ENCODE measurements at places on chromosomes 11 and 22.

DNA sequence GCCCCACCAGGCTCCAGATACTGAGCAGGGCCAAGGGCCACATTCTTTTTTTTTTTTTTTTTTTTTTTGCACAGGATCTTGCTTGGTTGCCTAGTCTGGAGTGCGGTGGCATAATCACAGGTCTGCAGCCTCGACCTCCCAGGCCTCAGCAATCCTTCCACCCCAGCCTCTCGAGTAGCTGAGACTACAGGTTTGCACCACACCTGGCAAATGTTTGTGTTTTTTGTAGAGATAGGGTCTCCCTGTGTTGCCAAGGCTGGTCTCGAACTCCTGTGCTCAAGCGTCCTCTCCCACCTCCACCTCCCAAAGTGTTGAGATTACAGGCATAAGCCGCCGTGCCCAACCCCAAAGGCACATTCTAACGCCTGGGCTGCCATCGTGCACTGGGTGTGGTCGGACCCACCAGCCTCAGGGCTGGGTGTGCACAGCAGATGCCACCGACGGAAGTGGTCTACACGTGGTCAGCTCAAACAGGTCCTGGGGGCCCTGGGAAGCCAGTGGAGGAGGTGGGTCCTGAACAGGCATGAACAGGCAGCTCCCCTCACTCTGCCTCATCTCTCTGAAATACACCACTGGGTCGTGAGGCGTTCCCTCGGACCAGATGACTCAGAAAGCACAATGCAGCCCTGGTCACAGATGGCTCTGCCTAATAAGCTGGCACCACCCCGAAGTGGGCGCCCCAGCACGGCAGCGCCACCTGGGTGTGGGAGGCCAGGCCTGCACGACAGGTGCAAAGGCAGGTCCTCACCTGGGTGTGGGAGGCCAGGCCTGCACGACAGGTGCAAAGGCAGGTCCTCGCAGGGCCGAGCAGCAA lies 5.1 kb upstream of the B4GALNT4 start:
- peaks cover 2% of the 10 kb centered on the region for H3K36me3 ChIP-seq
- peak; percentile 72 for DNase-seq
- H3K27ac ChIP-seq, result no peak overlapping the region
- H3K27me3 ChIP-seq, result peaks cover 23% of the 10 kb centered on the region

GRCh38 chr11:60831143-60831500 lies 10.8 kb upstream of the CCDC86 start:
- H3K27me3 ChIP-seq, result peaks cover 4% of the 10 kb centered on the region
- peak; percentile 72 for DNase-seq
- no peaks in the 10 kb centered on the region for H3K36me3 ChIP-seq
- peaks cover 4% of the 10 kb centered on the region for H3K4me1 ChIP-seq

GRCh38 chr11:35304900-35305460 lies 114.4 kb downstream of the SLC1A2 start:
- H3K36me3 ChIP-seq, result no peaks in the 10 kb centered on the region
- H3K4me1 ChIP-seq, result peaks cover 20% of the 10 kb centered on the region
- no peak for DNase-seq
- no peaks in the 10 kb centered on the region for H3K27me3 ChIP-seq
- H3K4me3 ChIP-seq, result no peak overlapping the region

DNA sequence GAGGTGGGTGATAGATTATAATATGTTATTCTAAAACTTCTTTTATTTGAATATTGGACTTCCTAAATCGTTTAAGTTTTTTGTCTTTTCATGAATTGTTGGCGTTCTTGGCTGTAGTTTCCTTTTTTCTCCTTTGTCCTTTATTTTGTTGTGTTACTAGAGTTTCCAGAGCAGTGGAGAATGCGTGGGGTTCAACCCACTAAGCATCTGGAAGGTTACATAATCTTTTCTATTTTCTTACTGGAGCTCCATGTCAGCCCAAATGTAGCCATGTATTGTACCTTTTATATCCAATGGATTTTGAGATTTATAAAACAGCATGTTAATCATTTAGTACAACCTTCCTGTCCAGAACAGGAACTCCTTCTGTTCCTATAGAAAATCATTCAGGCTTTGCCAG lies 63.2 kb downstream of the PPP6R3 start:
- H3K27ac ChIP-seq, result peak overlapping the region; percentile 39
- no peak for DNase-seq
- H3K27me3 ChIP-seq, result no peaks in the 10 kb centered on the region
- H3K4me3 ChIP-seq, result no peak overlapping the region
- H3K4me1 ChIP-seq, result peaks cover 32% of the 10 kb centered on the region

- H3K4me3 ChIP-seq, result no peak overlapping the region
- H3K4me1 ChIP-seq, result peaks cover 20% of the 10 kb centered on the region
- peaks cover 4% of the 10 kb centered on the region for H3K27me3 ChIP-seq
- H3K27ac ChIP-seq, result peak overlapping the region; percentile 36
- DNase-seq, result no peak
- H3K36me3 ChIP-seq, result no peaks in the 10 kb centered on the region
Observed at GRCh38 chr11:63564056-63564774, 1.0 kb upstream of the PLAAT2 start.

GRCh38 chr22:30628491-30628890 lies 7.1 kb upstream of the SLC35E4 start:
- H3K4me3 ChIP-seq, result no peak overlapping the region
- DNase-seq, result no peak
- H3K27me3 ChIP-seq, result peaks cover 2% of the 10 kb centered on the region
- no peaks in the 10 kb centered on the region for H3K4me1 ChIP-seq

- H3K36me3 ChIP-seq, result no peaks in the 10 kb centered on the region
- H3K27ac ChIP-seq, result no peak overlapping the region
- no peak for DNase-seq
- no peak overlapping the region for H3K4me3 ChIP-seq
- H3K4me1 ChIP-seq, result no peaks in the 10 kb centered on the region
- no peaks in the 10 kb centered on the region for H3K27me3 ChIP-seq
Observed at GRCh38 chr11:36803084-36803483, 205.0 kb upstream of the RAG2 start.

DNA sequence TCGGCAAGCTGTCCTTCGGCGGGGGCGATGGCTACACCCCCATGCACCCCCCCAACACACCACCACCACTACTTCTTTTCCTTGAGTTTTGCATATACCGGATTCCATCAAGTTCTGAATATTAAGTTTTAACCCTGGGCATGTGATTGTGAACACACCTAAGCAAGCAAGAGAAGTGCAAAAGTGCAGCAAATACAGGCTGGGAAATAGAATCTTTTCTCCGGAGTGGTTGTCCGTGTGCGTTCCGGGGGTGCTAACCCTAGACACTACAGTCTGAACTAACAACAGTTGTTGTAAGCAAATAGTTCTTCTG lies 574 bp downstream of the PRSS23 start:
- H3K4me3 ChIP-seq, result no peak overlapping the region
- no peak overlapping the region for H3K27ac ChIP-seq
- H3K36me3 ChIP-seq, result no peaks in the 10 kb centered on the region
- no peak for DNase-seq

GRCh38 chr22:34866495-34867131 lies 199.3 kb upstream of the ISX start:
- no peak overlapping the region for H3K27ac ChIP-seq
- peaks cover 9% of the 10 kb centered on the region for H3K27me3 ChIP-seq
- no peaks in the 10 kb centered on the region for H3K36me3 ChIP-seq
- H3K4me3 ChIP-seq, result no peak overlapping the region

DNA sequence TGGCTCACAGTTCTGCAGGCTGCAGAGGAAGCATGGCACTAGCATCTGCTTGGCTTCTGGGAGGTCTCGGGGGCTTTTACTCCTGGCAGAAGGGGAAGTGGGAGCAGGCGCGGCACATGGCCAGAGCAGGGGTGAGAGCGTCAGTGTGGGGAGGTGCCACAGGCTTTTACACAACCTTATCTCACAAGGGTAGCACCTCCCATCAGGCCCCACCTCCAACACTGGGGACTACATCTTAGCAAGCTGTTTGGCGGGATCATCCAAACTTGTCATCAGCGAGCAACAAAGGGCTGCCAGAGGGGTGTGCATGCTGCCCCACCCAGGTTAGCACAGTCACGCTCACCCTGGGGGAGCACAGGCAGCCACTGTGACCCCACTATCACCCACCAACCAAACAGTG lies 18.9 kb upstream of the YPEL1 start:
- H3K36me3 ChIP-seq, result peaks cover 20% of the 10 kb centered on the region
- peaks cover 19% of the 10 kb centered on the region for H3K4me1 ChIP-seq
- H3K27me3 ChIP-seq, result no peaks in the 10 kb centered on the region
- H3K27ac ChIP-seq, result no peak overlapping the region
- DNase-seq, result peak; percentile 30

DNA sequence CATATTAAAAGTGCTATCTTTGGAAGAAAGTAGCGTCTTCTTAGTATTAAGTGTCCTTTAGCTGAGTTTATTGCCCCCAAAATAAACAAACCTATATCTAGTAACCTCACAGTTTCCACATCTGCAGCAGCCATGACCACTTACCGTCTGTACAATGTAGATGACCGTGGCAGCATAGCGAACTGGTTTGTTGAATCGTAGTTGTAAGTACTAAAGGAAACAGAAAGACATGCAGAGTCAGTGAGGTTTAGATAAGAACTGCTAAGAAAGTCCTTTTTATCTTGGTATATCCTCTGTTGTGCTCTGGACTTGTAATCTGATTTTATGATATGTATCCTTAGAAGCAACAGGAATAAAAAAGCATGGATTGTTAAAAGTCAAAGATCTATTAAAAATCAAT lies 9.4 kb downstream of the SLC5A12 start:
- no peak overlapping the region for H3K27ac ChIP-seq
- no peak overlapping the region for H3K4me3 ChIP-seq
- no peak for DNase-seq
- H3K27me3 ChIP-seq, result no peaks in the 10 kb centered on the region
- no peaks in the 10 kb centered on the region for H3K4me1 ChIP-seq

DNA sequence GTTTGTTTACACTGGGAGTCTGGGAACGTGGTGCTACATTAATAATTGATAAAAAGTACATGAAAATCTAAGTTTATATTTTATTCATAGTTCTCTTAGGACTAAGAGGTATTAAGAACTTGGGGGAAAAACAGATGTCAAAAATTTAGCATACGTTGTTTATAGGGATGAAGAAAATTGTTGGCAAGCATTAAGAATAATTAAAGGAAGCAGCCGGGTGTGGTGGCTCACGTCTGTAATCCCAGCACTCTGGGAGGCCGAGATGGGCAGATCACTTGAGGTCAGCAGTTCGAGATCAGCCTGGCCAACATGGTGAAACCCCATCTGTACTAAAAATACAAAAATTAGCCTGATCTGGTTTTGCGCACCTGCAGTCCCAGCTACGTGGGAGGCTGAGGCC lies 60.7 kb upstream of the ADORA2A start:
- no peaks in the 10 kb centered on the region for H3K27me3 ChIP-seq
- DNase-seq, result no peak
- H3K4me3 ChIP-seq, result no peak overlapping the region
- H3K36me3 ChIP-seq, result peaks cover 47% of the 10 kb centered on the region
- H3K27ac ChIP-seq, result no peak overlapping the region
- H3K4me1 ChIP-seq, result peaks cover 2% of the 10 kb centered on the region

DNA sequence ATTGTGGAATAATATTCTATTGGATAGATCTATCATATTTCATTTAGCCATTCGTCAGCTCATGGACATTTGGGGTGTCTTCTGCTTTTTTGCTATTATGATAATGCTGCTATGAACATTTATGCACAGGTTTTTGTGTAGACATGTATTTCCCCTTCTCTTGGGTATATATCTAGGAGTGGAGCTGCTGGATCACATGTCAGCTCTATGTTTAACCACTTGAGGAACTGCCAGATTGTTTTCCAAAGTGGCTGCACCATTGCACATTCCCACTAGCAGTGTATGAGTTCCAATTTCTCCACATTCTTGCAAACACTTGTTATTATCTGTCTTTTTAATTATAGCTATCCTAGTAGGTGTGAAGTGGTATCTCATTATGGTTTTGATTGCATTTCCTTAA lies 75.0 kb downstream of the C11orf65 start:
- DNase-seq, result no peak
- H3K36me3 ChIP-seq, result peaks cover 3% of the 10 kb centered on the region
- no peaks in the 10 kb centered on the region for H3K27me3 ChIP-seq
- no peak overlapping the region for H3K27ac ChIP-seq
- H3K4me3 ChIP-seq, result no peak overlapping the region

DNA sequence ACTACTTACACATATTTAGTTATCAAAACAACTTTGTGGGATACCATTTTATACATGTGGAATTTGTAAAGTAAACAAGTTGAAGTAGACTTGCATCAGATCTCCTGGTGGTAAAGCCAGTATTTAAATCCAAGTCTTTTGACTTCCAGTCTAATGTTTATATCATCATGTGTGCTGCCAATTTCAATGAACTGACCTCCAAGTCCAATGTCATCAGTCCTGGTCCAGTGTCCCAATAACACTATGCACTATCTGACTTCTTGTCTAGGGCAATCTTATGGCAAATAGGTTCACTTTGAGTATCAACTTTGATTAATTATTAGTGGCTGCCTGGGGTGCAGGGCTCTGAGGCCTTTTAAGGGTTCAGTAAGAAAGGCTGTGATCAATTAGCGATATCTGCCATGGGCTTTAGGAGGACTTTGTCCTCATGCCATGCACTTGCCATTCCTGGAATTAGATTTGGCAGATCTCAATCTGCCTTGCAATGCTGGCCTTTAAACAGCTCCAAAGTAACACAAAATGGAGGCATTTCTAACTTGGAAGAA lies 9.6 kb upstream of the PTS start:
- H3K4me1 ChIP-seq, result peaks cover 5% of the 10 kb centered on the region
- H3K36me3 ChIP-seq, result no peaks in the 10 kb centered on the region
- no peak for DNase-seq
- H3K27me3 ChIP-seq, result peaks cover 2% of the 10 kb centered on the region
- no peak overlapping the region for H3K4me3 ChIP-seq
- no peak overlapping the region for H3K27ac ChIP-seq

GRCh38 chr11:19571906-19572305 lies 140.7 kb upstream of the NAV2 start:
- DNase-seq, result no peak
- no peaks in the 10 kb centered on the region for H3K4me1 ChIP-seq
- H3K27ac ChIP-seq, result no peak overlapping the region
- no peak overlapping the region for H3K4me3 ChIP-seq

DNA sequence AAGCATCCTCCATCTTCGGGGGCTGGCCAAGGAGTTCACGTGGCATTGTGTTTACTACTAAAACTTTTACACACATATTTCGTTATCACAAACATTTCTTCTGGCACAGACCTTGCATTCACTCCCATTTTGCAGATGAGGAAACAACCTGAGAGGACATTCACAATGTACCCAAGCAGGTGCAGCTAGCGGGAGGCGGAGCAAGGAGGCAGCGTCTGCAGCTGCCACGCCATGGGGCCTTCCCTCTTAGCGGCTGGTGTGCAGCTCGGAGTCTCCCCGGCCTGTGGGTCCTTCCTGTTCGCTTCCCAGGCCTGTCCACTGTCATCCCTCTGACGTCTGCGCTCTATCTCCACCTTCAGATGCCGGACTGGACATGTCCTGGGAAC lies 807.8 kb downstream of the TBC1D22A start:
- H3K4me3 ChIP-seq, result no peak overlapping the region
- H3K4me1 ChIP-seq, result peaks cover 2% of the 10 kb centered on the region
- H3K36me3 ChIP-seq, result no peaks in the 10 kb centered on the region
- H3K27ac ChIP-seq, result no peak overlapping the region

Measured in memory B cell (primary cell).